ENCODE measurements at places on chromosomes 1 and 21. TPM values are rescaled to one million over a fixed set of nuclear protein-coding genes. Genes with fewer than 3 reads are reported as not detected.

DNALI1 gene
- 5.5 TPM for total RNA-seq

CLCNKB gene
- under 0.01 TPM for total RNA-seq

KCNE1 gene
- 0.29 TPM for total RNA-seq

PCAT6 gene
- total RNA-seq = not detected

SERPINC1 gene
- 0.17 TPM for total RNA-seq

DCDC2B gene
- not detected for total RNA-seq
